ENCODE measurements at places on chromosomes 13 and 19.

GRCh38 chr19:50877338-50877737 lies 4.1 kb downstream of the KLK2 start:
- no peak for DNase-seq

- no peak for DNase-seq
Observed at GRCh38 chr13:85737952-85738351, 61.3 kb downstream of the SLITRK6 start.

DNA sequence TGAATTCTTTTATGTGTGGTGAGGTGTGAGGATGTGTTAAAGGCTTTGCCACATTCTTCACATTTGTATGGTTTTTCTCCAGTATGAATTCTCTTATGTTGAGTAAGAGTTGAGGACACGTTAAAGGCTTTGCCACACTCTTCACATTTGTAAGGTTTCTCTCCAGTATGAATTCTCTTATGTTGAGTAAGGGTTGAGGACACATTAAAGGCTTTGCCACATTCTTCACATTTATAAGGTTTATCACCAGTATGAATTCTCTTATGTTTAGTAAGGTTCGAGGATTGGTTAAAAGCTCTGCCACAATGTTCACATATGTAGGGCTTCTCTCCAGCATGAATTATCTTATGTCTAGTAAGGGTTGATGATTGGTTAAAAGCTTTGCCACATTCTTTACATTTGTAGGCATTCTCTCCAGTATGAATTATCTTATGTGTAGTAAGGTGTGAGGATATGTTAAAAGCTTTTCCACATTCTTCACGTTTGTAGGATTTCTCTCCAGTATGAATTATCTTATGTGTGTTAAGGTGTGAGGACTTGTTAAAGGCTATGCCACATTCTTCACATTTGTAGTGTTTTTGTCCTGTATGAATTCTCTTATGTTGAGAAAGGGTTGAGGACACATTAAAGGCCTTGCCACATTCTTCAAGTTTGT lies 27.1 kb downstream of the ZNF724 start:
- DNase-seq, result no peak

- peak; percentile 78 for DNase-seq
Observed at GRCh38 chr19:12801466-12802266, at the start of the genes PRDX2 and THSD8. PRDX2 (minus strand) TSS chr19:12801800; CDS start chr19:12801261, 539 bp downstream. THSD8 (plus strand) TSS chr19:12802069; CDS start chr19:12802072, 3 bp downstream.

DNA sequence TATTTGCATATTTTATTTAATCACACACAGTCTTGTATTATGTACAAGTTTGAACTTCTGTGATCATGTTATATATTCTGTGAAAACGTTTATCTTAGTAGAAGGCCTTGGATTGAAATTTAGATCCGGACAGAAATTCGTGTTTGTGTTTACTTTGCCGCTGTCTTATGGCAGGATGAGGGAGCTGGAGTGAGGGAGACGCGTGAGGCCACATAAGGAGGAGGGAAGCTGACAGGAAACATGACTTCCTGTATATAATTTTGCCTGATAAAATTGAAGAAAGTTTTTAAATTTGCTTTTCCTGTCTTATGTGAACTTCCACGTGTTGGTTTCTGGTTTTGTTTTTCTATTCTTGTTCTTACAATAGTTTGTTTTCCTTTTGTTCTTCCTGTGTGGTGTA lies 200.2 kb downstream of the MTUS2 start:
- DNase-seq, result no peak

GRCh38 chr13:111973186-111973585 lies 93.8 kb upstream of the SOX1 start:
- DNase-seq, result no peak

DNA sequence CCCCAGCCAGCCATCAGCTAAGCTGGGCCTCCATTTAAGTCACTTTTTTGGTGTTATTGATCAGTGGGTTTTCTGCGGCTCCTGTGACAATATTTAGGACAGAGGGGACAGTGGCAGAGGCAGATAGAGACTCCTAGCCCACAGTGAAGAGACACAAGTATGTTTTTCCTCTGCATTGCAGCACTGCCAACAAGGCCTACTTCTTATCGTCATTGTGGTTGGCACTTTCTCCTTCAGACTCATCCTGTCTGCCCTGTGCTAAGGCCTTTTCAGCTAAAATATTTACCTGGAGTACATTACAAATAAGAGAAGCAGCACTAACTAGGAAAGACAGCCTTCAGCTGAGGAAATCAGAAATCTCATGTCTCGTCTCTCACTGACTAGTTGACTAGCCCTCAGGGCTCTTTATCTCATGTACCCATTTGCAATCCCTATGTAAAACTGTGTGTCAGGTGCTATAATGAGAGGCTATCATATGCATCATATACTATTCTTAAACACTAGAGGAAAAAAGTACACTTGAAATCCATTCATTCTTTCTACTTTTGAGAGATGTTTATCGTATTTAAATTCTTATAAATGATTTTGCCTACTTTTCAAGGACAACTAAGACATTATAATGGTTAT lies 62.2 kb downstream of the ZAR1L start:
- DNase-seq, result no peak

DNA sequence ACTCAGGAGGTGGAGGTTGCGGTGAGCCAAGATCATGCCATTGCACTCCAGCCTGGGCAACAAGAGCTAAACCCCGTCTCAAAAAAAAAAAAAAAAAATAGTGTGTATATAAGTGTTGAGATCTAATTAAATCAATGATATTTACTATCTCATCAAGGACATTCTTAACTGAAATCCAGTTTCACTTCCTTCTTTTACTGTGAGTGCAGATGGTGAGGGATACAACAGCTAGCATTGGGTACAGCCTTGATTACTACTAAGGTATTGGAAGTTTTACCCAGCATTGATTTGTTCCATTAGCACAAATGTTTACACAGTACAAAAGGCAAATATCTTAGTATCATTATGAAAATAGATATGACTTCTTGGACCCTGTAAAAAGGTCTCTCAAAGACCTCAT lies 546.6 kb downstream of the KCTD12 start:
- no peak for DNase-seq

DNA sequence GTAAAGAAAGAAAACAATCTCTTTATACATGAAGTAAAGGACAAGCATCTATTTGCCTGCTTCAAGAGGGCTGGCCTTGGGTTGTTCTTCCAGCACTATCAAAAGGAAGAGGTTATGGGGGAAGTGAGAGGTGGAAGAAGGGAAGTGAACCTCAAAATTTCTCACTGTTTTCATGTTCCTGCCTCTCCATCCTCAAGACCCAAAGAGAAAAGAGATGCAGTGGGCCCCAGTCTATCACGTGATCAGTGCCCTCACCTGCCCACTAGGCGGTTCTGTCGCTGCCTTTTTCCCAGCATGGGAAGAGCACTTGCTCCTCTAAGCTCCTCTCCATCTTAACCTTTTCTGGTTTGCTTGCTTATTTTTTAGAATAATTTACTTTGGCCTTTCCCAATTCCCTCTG lies 6.2 kb upstream of the USP12 start:
- no peak for DNase-seq

- DNase-seq, result peak; percentile 45
Observed at GRCh38 chr13:27960362-27961226, 8.5 kb downstream of the CDX2 start.

DNA sequence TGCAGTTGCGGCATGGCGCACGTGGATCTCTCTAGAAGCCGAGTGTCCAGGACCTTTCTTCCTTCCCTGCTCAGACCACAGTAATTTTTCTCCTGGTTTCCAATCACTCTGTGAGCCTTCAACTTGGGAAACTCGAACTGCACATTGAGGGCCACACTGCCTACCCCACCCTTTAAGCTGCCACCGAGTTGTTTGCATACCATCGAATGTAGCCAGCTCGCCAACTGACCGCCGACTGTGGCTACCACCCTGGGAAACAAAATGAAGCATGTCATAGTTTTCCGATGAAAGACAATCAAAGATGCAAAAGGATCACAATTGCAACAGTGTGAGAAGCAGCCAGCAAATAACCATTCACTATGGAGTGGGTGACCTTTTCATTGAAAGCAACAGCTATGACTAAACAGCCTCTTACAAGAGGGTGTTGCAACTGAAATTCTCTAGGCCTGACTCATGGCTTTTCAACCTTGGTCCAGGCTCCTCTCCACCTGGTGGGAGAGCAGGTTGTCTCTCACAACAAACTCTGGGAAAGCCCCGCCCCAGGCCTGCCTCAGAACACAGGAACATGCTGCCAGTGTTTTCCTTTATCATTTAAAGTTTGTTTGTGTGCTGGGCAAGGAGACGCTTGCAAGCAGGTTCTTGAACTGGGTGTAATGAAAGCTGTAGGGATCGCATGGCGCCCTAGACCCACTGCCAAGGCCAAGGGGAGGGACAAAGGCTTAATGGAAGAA lies 141.7 kb upstream of the SERP2 start:
- no peak for DNase-seq

- no peak for DNase-seq
Observed at GRCh38 chr13:107846642-107847041, 368.7 kb downstream of the LIG4 start.

DNA sequence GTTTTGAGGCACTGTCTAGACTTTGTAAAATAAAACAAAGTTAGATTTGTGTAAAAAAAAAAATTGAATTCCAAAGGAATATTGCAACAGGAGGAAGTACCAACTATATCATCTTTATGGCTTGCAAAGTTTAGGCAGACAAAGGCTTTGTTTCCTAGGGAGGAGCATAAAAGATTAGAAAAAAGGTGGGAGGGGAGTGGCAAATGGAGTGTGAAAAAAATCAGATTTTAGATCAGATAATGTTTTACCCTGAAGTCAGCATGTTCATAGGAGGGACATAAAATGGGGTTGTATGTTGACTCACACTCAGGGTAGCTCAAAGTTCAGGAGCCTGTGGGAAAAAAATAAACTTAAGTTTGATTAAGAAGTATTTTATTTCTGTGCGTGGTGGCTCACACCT lies 3.7 kb downstream of the ZNF85 start:
- DNase-seq, result no peak

DNA sequence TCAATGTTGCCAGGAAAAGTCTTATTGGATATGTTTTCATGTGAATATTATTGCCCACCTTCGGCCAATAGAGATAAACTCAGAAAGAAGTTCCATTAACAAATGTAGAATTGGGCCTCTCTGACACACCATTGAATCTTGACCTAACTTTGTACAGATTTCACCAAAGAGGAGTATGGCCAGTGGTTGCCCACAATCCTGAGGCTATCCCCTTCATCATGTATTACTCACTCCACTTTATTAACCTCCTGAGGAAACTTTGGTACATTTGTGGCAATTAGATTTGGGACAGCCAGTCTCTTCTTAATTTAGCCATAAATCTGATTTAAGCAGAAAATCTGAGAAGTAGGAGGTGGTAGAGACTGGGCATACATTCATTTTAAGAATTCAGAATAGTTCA lies 53.3 kb upstream of the POSTN start:
- no peak for DNase-seq

DNA sequence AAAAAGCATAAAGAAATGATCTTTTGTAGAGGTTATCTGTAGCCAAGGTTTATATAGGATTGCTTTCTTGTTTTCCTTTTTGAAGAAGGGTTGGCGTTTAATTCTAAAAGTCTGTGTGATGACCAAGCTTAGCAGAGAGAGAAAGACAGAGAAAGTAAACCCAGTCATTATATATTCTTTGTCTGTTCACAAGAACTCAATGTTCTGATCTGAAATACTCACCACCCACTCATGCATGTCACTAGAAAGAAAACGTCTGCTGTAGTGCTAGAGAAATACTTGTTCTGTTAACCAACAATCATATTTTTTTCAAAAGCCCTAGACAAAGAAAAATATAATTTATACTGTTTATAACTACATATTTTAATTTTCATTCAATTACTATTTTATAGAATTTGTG lies 173.7 kb upstream of the SLITRK5 start:
- DNase-seq, result no peak

- no peak for DNase-seq
Observed at GRCh38 chr19:18593367-18594095, 4.9 kb downstream of the REX1BD start.

GRCh38 chr13:113959198-113959597 lies 14.7 kb downstream of the C13orf46 start:
- no peak for DNase-seq

- peak; percentile 77 for DNase-seq
Observed at GRCh38 chr19:11452620-11453310, 17.3 kb downstream of the PRKCSH start.

- DNase-seq, result no peak
Observed at GRCh38 chr13:99015606-99016490, 38.0 kb upstream of the DOCK9 start.

DNA sequence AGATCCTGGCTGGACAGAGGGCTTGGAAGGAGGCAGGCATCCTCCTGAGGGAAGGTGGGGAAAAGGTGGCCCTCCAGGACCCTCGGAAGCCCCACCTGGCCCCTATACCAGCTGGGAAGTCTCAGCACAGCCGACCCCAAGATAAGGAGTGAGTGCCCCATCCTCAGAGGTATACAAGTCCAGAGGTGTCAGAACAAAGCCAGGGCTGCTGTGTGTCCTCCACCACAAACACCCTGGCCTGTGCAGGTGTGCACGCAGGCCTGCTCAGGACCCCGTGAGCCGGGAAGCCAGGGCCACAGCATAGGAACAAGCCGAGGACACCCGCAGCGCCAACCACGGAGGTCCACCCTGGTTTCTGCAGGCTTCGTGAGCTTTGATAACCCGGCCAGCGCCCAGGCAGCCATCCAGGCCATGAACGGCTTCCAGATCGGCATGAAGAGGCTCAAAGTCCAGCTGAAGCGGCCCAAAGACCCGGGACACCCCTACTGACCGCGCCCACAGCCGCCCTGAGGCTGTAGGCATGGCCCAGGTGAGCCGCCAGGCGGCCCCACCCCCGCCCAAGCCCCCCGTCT lies 68.6 kb downstream of the CELF5 start:
- no peak for DNase-seq

DNA sequence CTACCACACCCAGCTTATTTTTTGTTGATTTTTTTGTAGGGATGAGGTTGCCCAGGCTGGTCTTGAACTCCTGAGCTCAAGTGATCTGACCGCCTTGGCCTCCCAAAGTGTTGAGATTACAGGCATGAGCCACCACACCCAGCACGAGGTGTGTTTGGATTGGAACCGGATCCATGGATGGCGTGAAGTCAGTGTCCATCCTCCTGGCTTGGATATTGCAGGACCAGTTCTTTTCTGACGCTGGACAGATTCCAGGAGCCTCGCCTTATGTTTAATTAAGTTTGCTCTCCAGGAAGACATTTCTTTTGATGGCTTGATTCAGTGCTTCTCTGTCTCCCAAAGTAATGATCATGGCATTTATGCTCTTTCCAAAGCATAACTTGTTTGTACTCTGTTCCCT lies 14.4 kb upstream of the RFXAP start:
- no peak for DNase-seq

- DNase-seq, result peak; percentile 72
Observed at GRCh38 chr13:46377554-46377953, 9.5 kb downstream of the RUBCNL start.

DNA sequence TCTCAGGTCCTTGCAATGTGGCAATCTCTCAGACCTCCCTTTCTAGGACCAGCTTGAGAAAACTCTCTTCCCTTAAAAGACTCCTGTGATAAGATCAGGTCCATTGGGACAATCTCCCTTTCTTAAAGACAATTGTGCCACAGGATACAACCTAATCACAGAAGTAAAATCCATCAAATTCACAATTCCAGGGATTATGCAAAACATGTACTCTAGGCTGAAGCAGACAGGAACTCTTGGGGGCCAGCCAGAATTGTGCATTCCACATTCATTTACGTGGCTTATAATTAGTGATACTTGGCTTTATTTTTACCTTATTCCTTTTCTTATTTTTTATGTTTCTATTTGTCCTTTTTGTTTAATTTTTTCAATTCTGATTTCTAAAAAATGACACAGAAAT lies 257.9 kb downstream of the KLF12 start:
- DNase-seq, result no peak

- DNase-seq, result no peak
Observed at GRCh38 chr13:73822668-73823592, 311.3 kb downstream of the KLF12 start.

Data from GM12865 (cell line).